Stimulated activated CD8-positive, alpha-beta memory T cell treated with anti-CD3 and anti-CD28 coated beads, Interleukin-4, amount 100 ng/mL, for 1 hour (primary cell): ENCODE measurements at places on chromosomes 5 and 9.

GRCh38 chr9:21141427-21141882 lies at the start of gene IFNW1:
Gene IFNW1, minus strand, starts transcription at chr9:21141832. Its CDS starts 262 bp downstream, at chr9:21141570.
- no peak for DNase-seq

DNA sequence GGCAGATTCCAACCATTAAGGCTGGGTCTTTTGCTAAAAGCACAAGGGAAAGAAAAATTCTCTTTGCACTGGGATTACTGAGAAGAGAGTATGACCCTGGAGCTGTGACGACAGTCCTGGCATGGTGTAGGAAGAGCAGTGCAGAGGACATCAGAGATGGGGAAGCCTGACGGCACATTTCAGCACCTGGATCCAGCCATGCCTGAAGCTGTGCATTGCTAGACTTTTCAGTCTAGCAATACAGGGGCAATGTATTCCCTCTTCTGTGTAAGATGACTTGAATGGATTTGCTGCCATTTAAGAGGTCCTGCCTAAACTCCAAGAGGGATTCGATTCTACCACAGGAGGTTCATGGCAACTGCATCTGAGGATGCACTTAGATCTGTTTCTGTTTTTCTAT lies 12.3 kb upstream of the MRNIP start:
- no peak for DNase-seq

GRCh38 chr5:126514558-126515141 lies 80.4 kb downstream of the ALDH7A1 start:
- no peak for DNase-seq

GRCh38 chr5:80915716-80916115 lies 44.4 kb upstream of the RASGRF2 start:
- DNase-seq = no peak

GRCh38 chr9:83405759-83406158 lies 132.4 kb downstream of the FRMD3 start:
- no peak for DNase-seq

- no peak for DNase-seq
These were observed 8.3 kb downstream of the ADRB2 start for GRCh38 chr5:148834689-148835088.

DNA sequence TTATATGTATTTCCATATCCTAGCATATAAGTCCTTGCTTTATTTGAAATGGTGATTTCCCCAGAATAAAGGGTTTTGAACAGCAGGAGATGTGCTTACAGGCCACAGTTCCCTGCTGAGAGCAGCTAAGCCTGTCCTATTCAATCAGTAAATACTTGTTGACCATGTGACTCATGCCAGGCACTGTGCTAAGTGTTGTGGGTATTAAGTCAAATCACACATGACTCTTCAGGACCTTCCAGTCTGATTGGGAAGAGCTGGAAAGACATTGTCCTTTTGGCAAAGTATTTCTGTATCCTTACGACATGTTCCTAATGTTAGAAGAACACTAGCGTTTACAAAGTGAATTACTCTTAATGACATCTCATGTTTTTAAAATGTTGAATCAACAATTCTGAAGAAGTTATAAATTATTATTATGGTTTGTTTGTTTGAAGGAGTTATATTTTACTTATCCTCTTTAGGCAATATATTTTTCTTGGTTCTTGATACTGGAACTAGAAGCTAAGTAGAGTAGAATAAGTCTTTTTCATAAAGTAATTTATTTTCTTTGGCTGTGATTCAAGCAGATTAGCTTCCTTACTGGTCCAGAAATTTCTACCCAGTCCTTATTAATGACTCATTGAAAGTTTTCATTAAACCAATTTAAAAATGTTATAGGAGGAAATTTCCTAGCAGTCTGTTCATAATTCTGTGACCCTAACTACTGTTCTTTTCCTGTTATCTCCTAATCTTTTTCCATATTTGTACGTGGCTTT lies 82.1 kb downstream of the GAPVD1 start:
- DNase-seq = no peak

GRCh38 chr5:119402555-119402954 lies 46.7 kb downstream of the TNFAIP8 start:
- DNase-seq = no peak

- DNase-seq = no peak
These were observed 24.4 kb upstream of the GRPEL2 start for GRCh38 chr5:149320791-149321330.

GRCh38 chr5:17256839-17257238 lies 39.4 kb downstream of the BASP1 start:
- no peak for DNase-seq

DNA sequence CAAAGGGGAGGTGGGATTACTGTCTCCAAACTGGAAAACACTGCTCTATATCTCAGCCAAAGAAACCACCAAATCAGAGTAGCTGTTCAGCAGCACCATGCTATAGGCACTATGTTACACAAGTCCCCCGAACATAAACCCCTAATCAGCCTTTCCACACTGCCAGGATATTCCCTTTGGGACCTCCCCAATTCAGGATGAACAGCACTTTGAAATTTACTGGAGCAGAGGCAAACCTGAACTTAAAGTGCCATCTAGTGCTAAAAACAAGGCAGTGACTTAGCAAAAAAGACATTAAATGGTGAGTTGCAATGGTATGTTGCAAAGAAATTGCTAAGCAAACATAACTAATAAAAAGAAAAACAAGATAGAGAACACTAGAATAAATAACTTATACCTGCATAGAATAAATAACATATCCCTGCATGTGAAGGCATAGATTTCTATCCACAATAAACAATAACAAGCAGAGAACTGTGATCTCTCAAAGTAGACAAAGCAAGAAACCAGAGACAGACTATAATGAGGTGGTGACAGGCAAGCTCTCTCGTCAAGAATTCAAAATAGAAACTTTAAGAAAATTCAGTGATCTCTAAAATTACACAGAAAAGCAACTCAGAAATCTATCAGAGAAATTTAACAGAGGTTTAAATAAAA lies 584.4 kb upstream of the ACO1 start:
- DNase-seq = no peak

GRCh38 chr5:57976506-57976905 lies 483.4 kb downstream of the PLK2 start:
- no peak for DNase-seq

GRCh38 chr9:127344368-127345000 lies 52.5 kb upstream of the SLC2A8 start:
- no peak for DNase-seq

DNA sequence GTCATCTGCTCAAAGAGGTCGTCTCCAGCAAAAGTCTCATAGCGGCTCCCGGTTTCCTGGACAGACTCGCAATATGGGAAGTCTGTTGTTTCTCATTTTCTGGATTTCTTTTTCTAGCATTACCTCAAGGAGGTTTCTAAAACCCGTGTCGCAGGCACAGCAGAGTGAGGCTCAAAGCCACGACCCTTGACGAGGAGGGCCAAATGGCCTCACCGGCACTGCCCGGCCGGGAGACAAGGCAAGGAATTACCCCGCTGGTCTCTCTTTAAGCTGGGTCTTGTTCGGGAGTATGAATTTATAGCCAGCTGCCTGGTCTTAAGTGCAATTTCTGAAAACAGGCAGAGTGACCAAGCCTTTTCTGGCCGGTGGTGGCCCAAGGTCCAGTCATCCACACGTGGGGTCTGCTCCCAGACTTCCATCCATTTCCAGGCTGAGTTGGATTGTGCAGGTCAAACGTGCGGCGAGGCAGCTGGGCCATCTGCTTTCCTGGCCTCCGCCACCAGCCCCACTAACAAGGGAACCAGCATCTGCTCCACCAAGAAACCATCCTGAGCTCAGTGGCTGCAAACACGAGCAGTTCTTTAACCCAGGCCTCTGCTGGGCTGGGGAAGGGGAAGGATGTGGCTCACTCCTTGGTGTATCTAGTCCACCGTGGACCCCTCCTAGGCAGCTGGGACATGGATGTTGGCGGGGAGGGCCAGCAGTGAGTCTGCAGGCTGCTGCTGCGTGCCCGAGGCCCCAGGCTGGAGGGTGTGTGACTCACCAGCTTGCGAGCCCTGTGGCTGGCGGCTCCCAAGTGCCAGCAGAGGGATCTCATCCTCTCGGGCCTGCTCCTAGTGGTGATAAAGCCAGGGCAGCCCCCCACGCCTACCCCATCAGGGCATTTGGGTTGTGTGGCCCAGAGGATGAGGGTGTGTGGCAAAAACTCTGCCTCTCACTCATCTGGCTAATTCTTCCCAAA lies 55.6 kb upstream of the COL5A1 start:
- DNase-seq = no peak

DNA sequence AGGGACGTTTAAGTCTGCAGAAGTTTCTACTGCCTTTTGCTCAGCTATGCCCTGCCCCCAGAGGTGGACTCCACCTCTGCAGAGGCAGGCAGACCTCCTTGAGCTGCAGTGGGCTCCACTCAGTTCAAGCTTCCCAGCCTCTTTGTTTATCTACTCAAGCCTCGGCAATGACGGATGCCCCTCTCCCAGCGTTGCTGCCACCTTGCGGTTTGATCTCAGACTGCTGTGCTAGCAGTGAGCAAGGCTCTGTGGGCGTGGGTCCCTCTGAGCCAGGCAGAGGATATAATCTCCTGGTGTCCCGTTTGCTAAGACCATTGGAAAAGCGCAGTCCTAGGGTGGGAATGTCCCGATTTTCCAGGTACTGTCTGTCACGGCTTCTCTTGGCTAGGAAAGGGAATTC lies 2188.5 kb upstream of the WWC1 start:
- DNase-seq = no peak

DNA sequence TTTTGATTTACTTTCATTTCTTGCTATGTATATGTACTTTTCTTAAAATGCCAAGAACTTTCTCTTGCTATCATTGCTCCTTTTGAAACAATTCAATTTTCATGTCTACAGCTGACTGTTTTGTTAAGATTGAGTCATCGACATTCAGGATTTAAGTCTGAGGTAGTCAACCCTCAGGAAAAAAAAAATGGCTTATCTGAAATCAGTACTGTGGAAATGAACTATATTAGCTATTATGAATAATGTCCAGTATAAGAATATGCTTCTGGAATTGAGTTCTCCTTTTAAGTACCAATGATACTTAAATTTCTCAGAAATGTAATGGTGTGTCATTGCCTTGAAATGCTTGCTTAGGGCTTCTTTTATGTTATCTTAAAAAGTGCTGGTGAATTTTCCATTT lies 37.9 kb downstream of the TNFAIP8 start:
- no peak for DNase-seq

DNA sequence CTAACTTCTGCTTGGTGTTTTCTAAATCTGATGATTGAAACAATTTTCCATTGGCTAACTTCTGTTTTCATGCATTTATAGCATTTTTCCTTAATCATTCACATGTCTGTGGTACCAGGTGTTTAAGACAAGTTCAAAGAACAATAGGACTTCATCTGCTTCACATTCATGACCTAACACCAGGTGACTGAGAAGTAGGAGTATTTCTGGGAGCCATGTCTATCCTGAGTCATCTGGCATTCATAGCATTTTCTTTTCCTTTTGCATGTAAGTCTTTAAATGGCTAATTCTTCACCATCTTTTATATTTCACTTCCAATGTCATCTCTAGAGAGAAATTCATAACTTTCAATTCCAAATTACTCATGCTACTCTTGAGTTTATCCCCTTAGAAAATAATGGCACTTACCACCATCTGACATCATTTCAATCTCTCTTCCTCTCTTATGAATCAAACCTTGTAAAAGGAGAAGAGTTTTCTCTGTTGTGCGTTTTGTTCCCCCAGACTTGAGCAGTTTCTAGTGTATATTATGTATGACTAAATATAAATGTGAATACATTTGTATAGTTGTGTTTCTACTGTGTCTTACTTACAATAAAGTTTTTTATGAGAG lies 1196.1 kb upstream of the CDH9 start:
- no peak for DNase-seq

DNA sequence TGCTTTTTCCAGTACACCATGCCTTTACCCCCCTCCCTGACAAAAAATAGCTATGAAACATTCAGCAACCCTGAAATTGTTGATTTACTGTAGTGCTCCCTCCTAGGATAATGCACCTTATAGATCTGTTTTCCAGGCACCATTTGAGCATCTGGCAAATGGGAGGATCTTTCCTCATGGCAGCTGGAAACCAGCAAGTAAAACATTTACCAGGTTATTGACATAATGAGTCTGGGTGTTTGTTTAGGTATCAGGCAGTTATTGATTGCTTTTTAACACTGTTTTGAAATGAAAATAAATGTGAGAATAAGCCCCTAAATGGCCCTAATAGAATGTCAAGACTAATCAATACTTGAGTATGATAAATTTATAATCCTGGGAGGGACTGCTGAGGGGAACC lies 57.3 kb upstream of the KLF4 start:
- DNase-seq = no peak

DNA sequence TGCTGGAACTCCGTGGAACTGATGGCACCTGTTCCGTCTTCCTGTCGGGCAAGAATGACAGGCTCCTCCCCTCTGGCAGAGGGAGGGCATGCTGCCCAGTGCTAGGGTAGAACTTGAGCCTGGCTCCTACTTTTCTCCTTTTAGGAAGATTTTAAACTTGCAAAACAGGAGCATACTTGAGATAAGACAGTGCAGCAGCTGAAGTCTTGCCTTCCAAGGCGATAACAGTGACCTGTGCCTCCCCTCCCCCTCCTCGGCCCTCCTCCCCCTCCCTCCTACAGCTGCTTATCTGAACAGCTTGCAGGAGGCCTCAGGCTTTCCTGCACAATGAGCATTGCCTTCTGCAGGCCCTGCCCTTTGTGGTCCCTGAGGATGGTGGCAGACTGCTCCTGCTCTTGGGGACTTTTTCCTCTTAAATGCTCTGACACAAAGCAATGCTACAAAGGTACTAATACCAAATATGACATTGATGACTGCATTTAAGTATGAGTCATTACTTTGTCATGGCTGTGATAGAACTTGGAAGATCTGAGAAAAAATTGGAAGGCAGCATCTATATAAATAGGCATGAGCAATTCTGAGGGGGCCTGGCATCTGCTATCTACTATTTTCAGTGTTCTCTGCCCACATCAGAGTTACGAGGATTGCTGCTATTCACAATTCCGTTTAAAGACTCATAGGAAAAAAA lies 2.0 kb downstream of the GADD45G start:
- no peak for DNase-seq

GRCh38 chr5:6712142-6712576 lies 1.1 kb upstream of the TENT4A start:
- DNase-seq = no peak

GRCh38 chr5:53008751-53009150 lies 19.6 kb downstream of the ITGA2 start:
- no peak for DNase-seq

DNA sequence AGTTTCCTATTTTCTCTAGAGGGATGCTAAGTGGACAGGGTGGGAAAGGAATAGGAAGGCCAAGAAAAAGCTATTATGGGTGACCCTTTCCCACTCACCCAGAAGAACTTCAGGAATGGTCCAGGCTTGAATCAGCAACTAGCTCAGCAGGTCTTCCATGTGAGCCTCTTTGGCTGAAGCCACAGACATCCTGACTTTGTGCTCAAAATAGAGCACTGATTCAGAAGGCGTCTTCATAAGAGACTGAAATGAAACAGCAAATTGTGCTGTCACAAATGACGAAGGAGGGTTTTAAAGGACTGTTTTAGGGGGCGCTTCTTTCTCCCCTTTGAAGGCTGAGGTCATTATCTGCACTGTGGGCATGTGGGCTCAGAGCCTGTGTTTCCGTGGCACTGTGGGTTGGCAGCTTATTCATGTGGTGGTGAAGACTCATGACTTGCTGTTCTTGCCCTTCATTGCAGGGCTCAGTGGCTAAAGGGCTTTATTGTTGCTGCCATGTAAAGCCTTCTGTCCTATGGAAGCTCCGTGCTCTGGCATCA lies 65.8 kb upstream of the NFIL3 start:
- no peak for DNase-seq
